Brain pericyte (primary cell): ENCODE measurements at places on chromosomes 12 and 14.
A peak's percentile ranks its signal among the peaks of the same experiment; 100 is the strongest.

DNA sequence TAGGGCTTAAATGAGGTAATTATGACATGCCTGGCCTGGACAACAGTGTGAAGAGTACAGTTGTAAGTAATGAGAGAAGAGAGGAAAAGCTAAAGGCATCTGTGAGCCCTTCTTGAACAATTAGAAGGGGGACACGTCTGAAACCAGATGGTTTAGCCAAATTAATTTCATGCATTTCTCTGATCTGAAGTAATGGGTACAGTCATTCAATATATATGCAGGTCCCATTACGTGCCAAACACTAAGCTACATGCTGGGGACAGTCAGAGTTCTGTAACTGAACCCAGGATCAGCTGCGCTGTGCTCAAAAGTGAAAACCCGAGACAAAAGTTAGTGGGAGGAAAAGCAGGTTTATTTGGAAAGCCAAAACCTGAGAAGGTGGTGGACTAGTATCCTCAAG lies 207.2 kb upstream of the TMTC1 start:
- no peak for DNase-seq

- no peak for DNase-seq
Observed at GRCh38 chr12:87870061-87870460, 159.1 kb downstream of the C12orf50 start.

DNA sequence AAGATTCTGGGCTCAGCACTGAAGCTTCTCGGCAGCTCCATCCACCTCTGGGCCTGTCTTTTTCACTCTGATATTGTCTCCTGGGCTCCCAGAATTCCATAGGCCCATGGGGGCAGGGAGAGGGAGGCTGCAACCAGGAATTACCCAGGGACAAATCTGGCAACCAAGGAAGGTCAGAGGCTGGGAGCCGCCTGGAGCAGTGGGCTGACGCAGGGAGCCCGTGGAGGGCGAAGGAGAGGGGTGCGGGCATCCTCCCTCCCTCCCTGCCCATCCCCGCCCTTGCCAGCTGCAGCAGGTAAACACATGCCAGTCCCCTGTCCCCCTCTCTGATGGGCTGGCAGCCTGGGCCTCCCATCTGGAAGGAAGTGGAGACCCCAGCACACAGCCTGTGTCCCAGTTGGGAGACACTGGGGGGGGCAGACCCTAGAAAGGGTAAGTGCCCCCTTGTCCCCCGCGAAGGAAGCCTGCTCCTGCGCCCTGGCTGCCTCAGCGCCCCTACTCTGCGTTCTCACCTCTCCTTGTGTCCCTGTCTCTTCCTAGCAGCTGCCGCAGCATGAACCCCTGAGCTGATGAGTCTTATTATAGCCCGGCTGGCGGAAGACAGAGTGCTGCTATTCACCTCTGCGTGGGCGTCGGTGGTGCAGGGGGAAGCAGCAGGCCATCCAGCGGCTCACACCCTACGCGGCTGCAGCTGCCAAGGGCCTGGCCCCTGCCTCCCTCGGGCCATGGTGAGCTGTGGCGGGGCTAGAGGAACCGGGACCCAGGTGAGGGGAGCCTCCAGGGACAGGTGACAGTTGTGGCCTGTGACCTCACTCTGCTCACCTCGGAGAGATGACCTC lies 6.7 kb downstream of the LRTM2 start:
- DNase-seq = no peak

- DNase-seq = no peak
Observed at GRCh38 chr14:76083796-76084765, 67.6 kb upstream of the GPATCH2L start.

- no peak for DNase-seq
Observed at GRCh38 chr12:82958966-82959365, 272.3 kb downstream of the TMTC2 start.

DNA sequence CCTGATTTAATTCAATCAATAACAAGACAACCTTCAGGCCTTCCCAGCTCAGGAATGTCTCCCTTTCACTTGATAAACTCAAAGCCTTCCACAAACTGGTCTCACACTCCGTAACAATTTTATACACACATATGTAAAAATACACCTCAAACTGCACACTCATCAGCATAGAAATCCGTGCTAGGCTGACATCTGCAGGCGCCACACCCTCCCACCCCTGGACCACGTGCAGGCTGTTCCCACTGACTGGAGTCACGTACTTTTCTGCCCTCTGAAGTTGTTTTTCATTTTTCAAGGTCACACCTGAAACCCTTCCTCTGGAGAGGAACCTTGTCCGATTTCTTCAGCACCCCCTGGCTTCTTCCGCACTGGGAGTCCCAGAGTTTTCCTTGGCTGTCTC lies 27.6 kb downstream of the FBXO21 start:
- DNase-seq = no peak

GRCh38 chr14:21081521-21082142 lies 11.5 kb downstream of the ARHGEF40 start:
- no peak for DNase-seq

DNA sequence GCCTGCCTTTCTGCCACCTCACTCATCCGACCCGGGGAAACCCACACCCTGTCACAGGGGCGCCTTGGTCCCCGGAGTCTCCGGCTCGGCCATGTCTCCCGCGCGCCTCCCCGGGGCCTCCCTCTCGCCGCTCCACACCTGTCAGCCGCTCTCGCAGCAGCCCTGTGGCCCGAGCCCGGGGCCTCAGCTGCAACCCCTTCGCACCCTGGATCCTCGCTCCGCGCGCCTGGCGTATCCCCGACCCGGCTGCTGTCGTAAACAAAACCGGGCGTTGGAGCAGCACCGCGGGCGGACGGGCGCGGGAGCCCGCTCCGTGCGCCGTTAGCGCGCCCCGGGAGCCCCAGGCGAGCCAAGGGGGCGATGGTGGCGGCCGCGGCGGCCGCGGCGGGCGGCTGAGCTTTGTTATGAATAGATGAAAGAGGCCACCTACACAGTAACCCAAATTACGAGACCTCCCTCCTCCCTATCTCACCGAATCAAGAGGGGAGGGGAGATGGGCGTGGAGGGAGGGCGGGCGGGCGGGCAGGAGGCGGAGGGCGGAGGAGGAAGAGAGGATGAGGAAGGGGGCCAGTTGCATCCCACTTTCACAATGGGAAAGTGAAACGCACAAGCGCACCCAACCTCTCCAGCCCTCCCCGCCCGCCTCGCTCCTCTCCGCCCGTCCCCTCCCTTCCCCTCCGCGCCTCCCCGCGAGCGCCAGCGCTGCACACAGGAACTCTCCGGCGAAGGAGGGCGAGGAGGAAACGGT lies at the start of gene PLXNC1:
PLXNC1 (plus strand) TSS at position 587 of the 748 bp plus-strand sequence. CDS start 395 bp downstream, outside the sequence.
- DNase-seq = no peak

- DNase-seq = no peak
Observed at GRCh38 chr12:132264086-132265010, 65.0 kb downstream of the GALNT9 start.

DNA sequence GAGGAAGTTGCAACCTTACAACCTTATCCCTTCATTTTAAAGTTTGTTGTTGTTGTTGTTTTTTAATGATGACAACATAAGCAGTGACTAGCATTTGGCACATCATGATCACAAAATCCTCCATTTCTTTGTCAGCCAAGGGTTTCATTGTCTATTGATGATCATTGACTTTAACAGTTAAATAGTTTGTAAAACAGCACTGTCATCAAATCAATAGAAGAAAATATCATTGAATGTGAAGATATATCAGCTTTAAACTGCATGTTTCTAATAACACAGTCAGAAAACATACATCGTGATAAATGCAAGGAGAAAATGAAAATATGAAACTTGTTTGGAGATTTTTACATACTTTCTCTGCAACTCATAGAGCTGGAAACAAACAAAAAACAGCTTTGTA lies 922.3 kb upstream of the LRFN5 start:
- no peak for DNase-seq

DNA sequence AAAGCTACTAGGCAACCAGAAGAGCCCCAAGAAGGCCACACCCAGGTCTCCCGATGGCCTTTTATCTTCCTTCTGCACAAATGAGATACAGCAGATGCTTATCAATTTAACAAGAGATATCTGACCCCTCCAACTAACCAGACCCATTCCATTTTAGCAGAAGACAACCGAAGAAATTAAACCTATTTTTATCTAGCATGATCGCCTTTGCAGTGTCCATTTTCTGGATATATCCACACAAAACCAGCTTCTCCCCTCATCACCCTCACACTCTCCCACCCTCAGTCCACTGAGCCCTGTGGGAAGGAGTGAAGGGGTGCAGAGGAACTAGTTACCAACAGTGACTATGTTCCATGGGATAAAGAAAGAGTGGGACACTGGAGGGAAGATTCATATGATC lies 20.9 kb upstream of the DHRS4 start:
- DNase-seq = no peak

DNA sequence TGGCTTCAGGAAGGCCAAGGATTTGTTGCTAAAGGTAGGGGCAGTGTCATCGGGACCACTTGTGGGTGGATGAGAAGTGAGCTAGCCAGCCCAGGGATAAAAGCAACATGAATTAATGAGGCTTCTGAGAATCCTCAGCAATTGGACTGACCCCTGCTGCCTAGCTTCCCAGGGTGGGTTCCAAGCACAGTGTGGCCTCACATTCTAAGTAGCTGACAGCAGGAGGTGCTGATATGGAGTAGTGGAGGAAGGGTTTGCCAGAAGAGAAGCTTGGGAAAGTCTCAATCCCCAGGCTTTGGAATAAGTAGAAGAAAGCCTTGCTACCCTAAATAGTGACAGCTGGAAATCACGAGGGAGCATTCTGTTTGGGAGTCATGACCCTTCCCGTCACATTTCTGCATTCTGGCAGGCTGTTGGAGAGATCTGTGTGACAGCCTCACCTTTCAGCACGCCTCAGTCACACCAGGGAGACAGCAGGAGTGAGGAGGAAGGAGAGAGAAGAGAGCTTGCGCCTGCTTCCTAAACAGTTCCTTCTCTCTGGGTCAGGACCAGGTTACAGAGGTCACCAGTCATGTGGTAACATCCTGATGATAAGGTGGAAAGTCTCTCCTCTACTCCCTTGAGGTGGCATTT lies 31.2 kb downstream of the DACT1 start:
- no peak for DNase-seq

- no peak for DNase-seq
Observed at GRCh38 chr12:132024758-132025157, 75.0 kb downstream of the EP400 start.

GRCh38 chr14:75927564-75928087 lies 54.2 kb downstream of the TGFB3 start:
- no peak for DNase-seq

- no peak for DNase-seq
Observed at GRCh38 chr12:71797531-71797930, 42.0 kb upstream of the TBC1D15 start.

- peak; percentile 25 for DNase-seq
Observed at GRCh38 chr14:88856786-88857366, 32.4 kb downstream of the TTC8 start.

- DNase-seq = no peak
Observed at GRCh38 chr14:99077076-99077843, 194.7 kb downstream of the BCL11B start.

GRCh38 chr12:102609996-102610395 lies 129.6 kb upstream of the IGF1 start:
- no peak for DNase-seq

- DNase-seq = no peak
Observed at GRCh38 chr12:100404769-100405407, 48.0 kb downstream of the SLC17A8 start.

DNA sequence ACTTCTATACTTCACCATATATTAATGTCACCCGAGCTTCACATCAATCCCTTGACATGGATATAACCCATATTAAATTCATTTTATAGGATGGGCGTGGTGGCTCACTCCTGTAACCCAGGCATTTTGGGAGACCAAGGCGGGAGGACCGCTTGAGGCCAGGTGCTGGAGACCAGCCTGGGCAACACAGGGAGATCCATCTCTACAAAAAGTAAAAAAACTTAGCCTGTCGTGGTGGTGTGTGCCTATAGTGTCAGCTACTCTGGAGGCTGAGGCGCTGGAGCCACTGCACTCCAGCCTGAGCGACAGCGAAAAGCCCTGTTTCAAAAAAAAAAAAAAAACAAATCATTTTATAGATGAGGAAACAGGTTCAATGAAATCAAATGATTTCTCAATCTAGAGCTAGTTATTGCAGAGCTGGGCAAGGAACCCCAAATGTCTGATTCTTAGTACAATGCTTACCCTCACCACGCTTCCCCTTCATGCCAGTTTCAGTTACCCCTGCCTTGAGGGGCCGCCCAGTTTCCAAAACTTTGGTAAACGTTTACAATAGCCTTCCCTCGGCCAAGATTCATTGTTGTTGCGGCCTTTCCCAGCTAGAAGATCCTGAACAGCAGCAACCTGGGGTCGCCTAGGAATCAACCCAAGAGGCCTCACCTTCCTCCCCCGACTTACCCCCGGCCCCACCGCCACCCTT lies 751 bp downstream of the PSMB5 start:
- no peak for DNase-seq

DNA sequence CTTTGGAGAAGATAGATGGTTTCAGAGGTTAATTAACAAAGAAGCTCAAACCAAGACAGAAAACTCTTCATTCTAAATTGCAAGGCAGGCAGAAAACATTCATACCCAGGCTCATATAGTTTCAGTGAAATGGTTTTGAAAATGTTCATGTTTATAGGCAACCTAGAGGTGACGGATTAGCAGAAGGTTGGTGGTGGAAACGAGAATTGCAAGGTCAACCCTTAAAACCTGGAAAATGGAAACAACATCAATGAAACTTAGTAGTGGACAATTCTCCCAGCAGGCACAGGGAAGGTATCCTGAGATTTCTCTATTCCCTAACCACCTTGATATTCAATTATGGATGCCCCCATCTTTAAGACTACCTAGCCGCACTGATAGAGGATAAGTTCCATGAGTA lies 965 bp downstream of the CD163 start:
- no peak for DNase-seq

DNA sequence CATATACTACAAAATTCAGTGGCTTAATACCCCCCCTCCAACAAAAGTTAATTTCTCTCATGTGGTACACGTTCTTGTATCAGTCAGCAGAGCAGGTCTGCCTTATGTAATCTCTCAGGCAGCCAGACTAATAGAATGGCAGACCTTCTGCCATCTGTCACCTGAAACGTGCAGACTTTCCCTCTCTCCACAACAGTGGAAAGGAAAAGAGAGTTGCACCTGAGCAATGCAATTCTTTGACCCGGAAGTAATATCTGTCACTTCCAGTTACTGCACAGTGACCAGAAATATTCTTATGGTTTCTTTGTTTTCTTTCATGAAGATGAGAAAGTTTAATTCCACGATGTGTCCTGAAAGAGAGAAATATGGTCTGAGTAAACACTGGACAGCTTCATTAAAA lies 14.4 kb downstream of the KERA start:
- no peak for DNase-seq

DNA sequence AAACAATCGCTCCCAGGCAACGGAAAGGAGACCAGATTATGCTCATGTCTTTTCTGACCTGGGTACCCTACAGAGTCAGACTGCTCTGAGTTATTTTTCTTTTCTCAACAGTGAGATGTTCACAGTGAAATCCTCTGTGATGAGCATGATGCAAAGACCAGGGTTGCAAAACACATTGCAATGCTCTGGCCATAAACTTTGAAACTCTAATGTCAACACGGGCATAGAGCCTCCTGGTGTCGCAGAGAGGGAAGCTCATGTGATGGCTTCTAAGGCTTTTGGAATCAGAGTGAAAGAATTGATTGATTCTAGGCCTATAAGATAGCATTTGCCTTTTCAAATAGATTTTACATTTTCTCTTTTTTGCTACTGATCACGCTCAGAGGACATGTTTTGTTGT lies 193.4 kb downstream of the RASSF9 start:
- no peak for DNase-seq

GRCh38 chr14:24804552-24805212 lies 170.7 kb upstream of the GZMB start:
- no peak for DNase-seq

GRCh38 chr12:94829552-94829951 lies 173.9 kb downstream of the NDUFA12 start:
- DNase-seq = no peak

- no peak for DNase-seq
Observed at GRCh38 chr12:111455448-111456320, 50.0 kb downstream of the SH2B3 start.

GRCh38 chr12:120175062-120175461 lies 19.5 kb downstream of the GCN1 start:
- DNase-seq = no peak
